ENCODE measurements at places on chromosomes 11 and 22. TPM values are rescaled to one million over a fixed set of nuclear protein-coding genes. Genes with fewer than 3 reads are reported as not detected.
A peak's percentile ranks its signal among the peaks of the same experiment; 100 is the strongest.

Gene SCGB1C1
- total RNA-seq: not detected

DNA sequence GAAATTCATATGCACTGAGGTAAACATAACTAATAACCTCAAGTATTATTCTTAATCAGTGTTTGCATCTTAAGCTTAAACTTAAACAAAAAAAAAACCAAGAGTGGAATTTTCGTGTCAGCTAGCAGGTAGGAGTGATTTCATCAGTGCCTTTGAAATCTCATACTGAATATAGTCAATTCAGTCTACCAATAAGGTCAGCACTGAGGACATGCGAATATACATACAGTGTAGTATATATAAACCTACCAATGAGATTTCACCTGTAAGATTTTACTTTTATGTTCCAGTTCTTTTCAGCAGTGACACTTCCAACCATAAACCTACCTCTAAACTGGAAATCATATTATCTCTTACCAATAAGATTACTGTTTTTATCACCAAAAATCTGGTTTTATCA lies 27.0 kb downstream of the SAAL1 start:
- H3K27ac ChIP-seq: no peak overlapping the region
- peaks cover 57% of the 10 kb centered on the region for H3K36me3 ChIP-seq
- H3K27me3 ChIP-seq: no peaks in the 10 kb centered on the region

DNA sequence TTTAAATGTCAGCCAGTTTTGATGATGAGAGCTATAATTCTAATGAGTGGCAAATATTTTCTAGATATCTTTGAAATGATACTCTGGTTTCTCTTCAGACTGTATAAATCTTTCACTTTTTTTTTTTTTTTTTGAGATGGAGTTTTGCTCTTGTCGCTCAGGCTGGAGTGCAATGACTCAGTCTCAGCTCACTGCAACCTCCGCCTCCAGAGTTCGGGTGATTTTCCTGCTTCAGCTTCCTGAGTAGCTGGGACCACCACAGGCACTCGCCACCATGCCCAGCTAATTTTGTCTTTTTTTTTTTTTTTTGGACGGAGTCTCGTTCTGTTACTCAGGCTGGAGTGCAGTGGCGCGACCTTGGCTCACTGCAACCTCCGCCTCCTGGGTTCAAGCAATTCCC lies 113.6 kb downstream of the TEAD1 start:
- H3K36me3 ChIP-seq: no peaks in the 10 kb centered on the region
- DNase-seq: no peak
- H3K4me1 ChIP-seq: peaks cover 34% of the 10 kb centered on the region

GRCh38 chr22:19843857-19844376 lies 10.8 kb downstream of the GNB1L start:
- H3K27ac ChIP-seq: peak overlapping the region; percentile 63
- no peaks in the 10 kb centered on the region for H3K27me3 ChIP-seq
- DNase-seq: no peak
- peaks cover 28% of the 10 kb centered on the region for H3K4me1 ChIP-seq

Gene JAM3
- 108 TPM for total RNA-seq

Data from esophagus muscularis mucosa (tissue), 4 donors.